Right atrium auricular region (tissue), 2 donors: ENCODE measurements at places on chromosomes 5 and 9. TPM values are rescaled to one million over a fixed set of nuclear protein-coding genes. Genes with fewer than 3 reads are reported as not detected.
A peak's percentile ranks its signal among the peaks of the same experiment; 100 is the strongest.

EIF4EBP3 gene
- total RNA-seq: 12.8 TPM

- no peaks in the 10 kb centered on the region for H3K27me3 ChIP-seq
- no peaks in the 10 kb centered on the region for H3K4me1 ChIP-seq
- H3K4me3 ChIP-seq: no peak overlapping the region
- DNase-seq: no peak
- H3K36me3 ChIP-seq: no peaks in the 10 kb centered on the region
- H3K27ac ChIP-seq: no peak overlapping the region
These were observed 2257.5 kb upstream of the C9orf72 start for GRCh38 chr9:29830821-29831220.

GABRA1 gene
- total RNA-seq: not detected

DNA sequence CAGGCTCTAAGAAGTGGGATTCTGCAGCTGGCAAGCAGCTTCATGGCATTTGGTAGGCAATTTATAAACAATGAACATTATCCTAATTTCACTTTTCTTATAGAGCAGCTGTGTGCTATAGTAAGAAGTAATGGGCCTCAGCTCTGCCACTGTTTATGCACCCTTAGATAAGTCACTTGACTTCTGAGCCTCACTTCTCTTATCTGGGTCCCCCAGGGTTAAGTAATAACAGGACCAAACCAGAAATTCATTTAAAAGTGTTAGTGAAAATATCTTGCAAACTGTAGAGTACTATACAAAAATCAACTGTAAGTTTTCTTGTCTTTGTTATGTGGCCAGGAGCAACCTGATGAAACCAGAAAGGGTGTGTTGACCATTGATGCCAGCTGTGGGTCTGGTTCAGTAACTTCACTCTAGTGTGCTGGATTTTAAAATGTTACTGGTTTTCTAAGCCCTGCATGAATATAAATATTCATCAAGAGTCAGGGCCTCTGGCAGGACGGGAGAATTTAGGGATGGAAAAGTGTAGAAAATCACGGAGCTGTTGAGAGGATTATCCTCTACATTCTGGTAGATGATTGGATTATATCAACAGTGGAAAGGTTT is 24.2 kb downstream of the TNFAIP8 start:
- no peaks in the 10 kb centered on the region for H3K36me3 ChIP-seq
- H3K27me3 ChIP-seq: no peaks in the 10 kb centered on the region
- H3K27ac ChIP-seq: no peak overlapping the region

- no peak for DNase-seq
- no peak overlapping the region for H3K4me3 ChIP-seq
- no peaks in the 10 kb centered on the region for H3K4me1 ChIP-seq
- H3K27ac ChIP-seq: no peak overlapping the region
- no peaks in the 10 kb centered on the region for H3K36me3 ChIP-seq
These were observed 21.3 kb upstream of the SERINC5 start for GRCh38 chr5:80277191-80277590.

- no peak overlapping the region for H3K4me3 ChIP-seq
- DNase-seq: no peak
- no peak overlapping the region for H3K27ac ChIP-seq
These were observed 409.0 kb downstream of the PRR16 start for GRCh38 chr5:120873083-120873482.

GRCh38 chr5:54178207-54178606 is 132.2 kb downstream of the ARL15 start:
- H3K4me3 ChIP-seq: no peak overlapping the region
- peaks cover 5% of the 10 kb centered on the region for H3K4me1 ChIP-seq
- H3K27ac ChIP-seq: no peak overlapping the region
- no peaks in the 10 kb centered on the region for H3K27me3 ChIP-seq
- no peaks in the 10 kb centered on the region for H3K36me3 ChIP-seq

- no peak overlapping the region for H3K4me3 ChIP-seq
- H3K4me1 ChIP-seq: no peaks in the 10 kb centered on the region
- DNase-seq: no peak
These were observed 168.3 kb upstream of the PPP2R2B start for GRCh38 chr5:147046894-147047293.

MARVELD2 gene
- 2.3 TPM for total RNA-seq

DNA sequence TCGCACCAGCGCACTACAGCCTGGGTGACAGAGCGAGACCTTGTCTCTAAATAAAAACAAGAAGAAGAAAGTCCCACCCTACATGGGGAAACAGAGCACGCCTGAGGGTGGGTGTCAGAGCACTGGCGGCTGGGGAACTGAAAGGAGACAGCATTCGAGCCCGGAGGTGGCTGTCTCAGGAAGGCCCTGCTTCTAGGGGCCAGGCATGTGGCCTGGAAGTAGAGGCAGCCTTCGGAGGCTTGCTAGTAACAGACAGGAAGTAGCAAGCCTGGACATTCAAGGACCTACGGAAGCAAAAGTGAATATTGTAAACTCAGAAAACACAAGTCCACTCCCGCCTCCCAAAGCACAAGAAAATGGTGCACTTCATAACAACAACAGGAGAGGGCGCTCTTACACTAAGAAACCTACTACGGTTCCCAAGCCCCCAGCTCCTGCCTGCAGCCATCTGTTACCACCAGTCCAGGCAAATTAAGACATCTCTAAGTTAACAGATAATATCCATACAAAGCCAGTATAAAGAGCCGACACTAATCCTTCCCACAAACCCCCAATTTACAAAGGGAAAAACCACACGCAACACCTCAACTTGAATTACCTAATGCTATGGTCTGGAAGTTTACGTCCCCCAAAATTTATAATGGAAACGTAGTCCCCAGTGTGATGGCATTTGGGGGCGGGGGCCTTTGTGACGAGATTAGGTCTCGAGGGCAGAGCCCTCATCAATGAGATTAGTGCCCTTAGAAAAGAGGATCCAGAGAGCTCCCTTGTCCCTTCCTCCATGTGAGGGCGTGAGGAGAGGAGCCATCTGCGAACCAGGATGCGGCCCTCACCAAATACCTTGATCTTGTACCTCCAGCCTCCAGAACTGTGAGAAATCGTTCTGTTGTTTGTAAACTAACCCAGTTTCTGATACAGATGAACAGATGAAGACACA is 7.7 kb downstream of the RASGEF1C start:
- H3K36me3 ChIP-seq: no peaks in the 10 kb centered on the region
- no peak overlapping the region for H3K4me3 ChIP-seq
- DNase-seq: no peak

GRCh38 chr5:114223866-114224265 is 138.0 kb upstream of the KCNN2 start:
- H3K4me3 ChIP-seq: no peak overlapping the region
- no peak for DNase-seq
- H3K27me3 ChIP-seq: no peaks in the 10 kb centered on the region

C9orf43 gene
- not detected for total RNA-seq

- peak overlapping the region; percentile 81 for H3K27ac ChIP-seq
- H3K27me3 ChIP-seq: no peaks in the 10 kb centered on the region
- no peaks in the 10 kb centered on the region for H3K36me3 ChIP-seq
- H3K4me3 ChIP-seq: no peak overlapping the region
These were observed 22.5 kb downstream of the NEK6 start for GRCh38 chr9:124280176-124280691.

GRCh38 chr9:130842545-130842944 is 7.5 kb downstream of the ABL1 start:
- H3K4me1 ChIP-seq: peaks cover 83% of the 10 kb centered on the region
- no peaks in the 10 kb centered on the region for H3K27me3 ChIP-seq
- no peak for DNase-seq
- no peaks in the 10 kb centered on the region for H3K36me3 ChIP-seq

GRCh38 chr5:91182763-91183162 is 200.4 kb downstream of the ARRDC3 start:
- no peaks in the 10 kb centered on the region for H3K36me3 ChIP-seq
- H3K4me3 ChIP-seq: no peak overlapping the region
- no peaks in the 10 kb centered on the region for H3K4me1 ChIP-seq
- H3K27me3 ChIP-seq: no peaks in the 10 kb centered on the region
- H3K27ac ChIP-seq: peak overlapping the region; percentile 27
- DNase-seq: peak; percentile 68

DNA sequence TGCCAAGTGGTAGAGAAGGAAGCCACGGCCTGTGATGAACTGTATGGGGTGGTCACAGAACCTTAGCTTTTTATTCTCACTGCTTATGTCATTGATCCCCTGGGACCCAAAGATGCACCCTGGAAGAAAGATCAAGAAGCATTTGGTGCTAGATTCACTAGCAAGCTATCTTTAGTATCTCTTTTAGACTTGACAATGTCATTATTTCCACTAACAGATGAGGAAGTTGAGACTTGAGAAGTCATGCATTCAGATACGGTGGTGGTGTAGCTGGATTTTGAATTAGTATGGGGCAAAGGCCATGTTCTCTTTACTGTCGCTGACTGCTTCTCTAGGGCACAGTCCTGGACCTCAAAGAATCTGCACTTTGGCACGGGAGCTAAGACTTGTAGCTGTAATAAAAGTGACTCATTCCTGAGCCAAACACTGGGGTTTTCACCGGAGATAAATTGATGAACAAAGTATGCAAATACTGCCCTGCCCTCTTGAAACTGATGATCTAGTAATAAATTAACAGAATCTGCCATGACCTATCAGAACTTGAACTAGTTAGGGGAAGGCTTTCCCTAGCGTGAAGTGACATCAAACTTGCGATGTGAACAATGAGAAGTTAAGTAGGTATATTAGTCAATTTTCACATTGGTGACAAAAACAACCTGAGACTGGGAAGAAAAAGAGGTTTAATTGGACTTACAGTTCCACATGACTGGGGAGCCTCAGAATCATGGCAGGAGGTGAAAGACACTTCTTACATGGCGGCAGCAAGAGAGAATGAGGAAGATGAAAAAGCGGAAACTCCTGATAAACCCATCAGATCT is 5.4 kb downstream of the GDA start:
- no peak for DNase-seq
- no peak overlapping the region for H3K4me3 ChIP-seq
- H3K27ac ChIP-seq: no peak overlapping the region
- no peaks in the 10 kb centered on the region for H3K4me1 ChIP-seq
- H3K27me3 ChIP-seq: no peaks in the 10 kb centered on the region

PRUNE2 gene
- total RNA-seq: 28.5 TPM

POLE3 gene
- 21.5 TPM for total RNA-seq

ARID3C gene
- not detected for total RNA-seq

PRDM9 gene
- not detected for total RNA-seq

- H3K36me3 ChIP-seq: no peaks in the 10 kb centered on the region
- H3K27ac ChIP-seq: no peak overlapping the region
- H3K4me1 ChIP-seq: peaks cover 6% of the 10 kb centered on the region
- H3K4me3 ChIP-seq: no peak overlapping the region
- no peaks in the 10 kb centered on the region for H3K27me3 ChIP-seq
These were observed 54.6 kb upstream of the ABCA1 start for GRCh38 chr9:104982543-104982942.

DNA sequence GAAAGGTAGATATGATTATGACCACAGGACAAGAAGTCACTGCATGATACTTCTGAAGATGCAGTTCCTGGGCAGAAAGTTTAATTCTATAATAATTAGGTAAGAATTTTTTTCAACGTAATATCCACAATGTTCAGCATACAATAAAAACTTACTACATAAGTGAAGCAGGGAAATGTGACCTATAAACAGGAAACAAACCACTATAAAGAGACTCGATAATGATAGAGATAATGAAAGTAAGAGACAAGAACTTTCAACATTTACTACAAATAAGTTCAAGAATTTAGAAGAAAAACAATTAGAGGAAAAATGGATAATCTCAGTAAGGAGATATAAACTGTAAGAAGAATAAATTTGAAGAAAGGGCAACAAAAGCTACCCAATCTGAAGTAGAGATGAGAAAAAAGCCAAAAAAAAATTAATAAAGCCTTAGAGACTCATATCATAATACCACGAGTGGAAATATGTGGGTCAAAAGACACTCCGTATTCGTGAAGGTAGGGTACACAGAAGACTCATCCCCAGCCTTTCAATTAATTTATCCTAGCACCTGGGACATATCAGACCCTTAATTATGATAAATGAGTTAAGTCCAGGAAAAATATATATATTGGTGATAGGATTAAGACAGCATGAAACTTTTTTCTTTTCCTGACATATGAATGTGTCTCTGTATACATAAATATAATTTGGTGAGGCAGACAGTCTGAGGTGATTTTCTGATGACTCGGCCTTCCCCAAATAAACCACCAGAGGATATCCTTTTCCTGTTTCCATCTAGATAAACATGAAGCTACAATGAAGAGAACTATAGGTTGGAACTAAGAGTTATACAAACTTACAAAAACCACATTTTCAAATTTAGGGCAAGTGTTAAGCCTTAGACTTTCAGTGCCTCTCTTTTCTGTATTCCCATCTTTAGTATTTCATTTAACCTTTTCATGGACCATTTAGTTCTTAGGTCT is 120.4 kb downstream of the RAPGEF6 start:
- DNase-seq: no peak
- no peaks in the 10 kb centered on the region for H3K27me3 ChIP-seq
- H3K4me3 ChIP-seq: no peak overlapping the region

GRCh38 chr9:23674016-23674585 is 151.9 kb downstream of the ELAVL2 start:
- no peak overlapping the region for H3K4me3 ChIP-seq
- no peak overlapping the region for H3K27ac ChIP-seq
- no peaks in the 10 kb centered on the region for H3K4me1 ChIP-seq
- no peaks in the 10 kb centered on the region for H3K27me3 ChIP-seq
- DNase-seq: no peak

GRCh38 chr9:134944916-134945315 is 27.2 kb upstream of the FCN1 start:
- peaks cover 33% of the 10 kb centered on the region for H3K4me1 ChIP-seq
- no peaks in the 10 kb centered on the region for H3K36me3 ChIP-seq
- no peak overlapping the region for H3K27ac ChIP-seq
- DNase-seq: no peak
- no peak overlapping the region for H3K4me3 ChIP-seq
